Activated gamma-delta T cell (primary cell): ENCODE measurements at places on chromosomes 12 and 14.

DNA sequence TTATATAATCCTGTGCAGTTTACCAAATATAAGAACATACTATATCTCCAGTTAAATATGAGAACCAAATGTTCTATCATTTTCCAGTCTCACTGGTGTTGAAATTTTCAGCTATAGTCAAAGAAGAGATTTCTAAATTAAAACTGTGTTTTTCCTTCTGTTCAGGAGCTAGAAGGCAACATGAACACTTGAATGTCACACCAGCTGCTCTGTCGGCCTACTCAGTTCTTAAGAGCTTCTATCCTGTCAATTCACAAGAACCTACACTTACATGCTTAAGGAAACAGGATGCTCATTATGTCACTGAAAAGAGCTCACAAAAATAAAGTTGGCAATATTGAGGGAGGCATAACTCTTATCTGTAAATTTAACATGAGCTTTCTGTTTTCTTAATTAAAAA lies 43.1 kb downstream of the ATP2B1 start:
- no peak for DNase-seq

GRCh38 chr12:71556875-71557274 lies 106.8 kb downstream of the ZFC3H1 start:
- DNase-seq = no peak

GRCh38 chr12:6899837-6900519 lies 4.6 kb upstream of the LRRC23 start:
- no peak for DNase-seq

DNA sequence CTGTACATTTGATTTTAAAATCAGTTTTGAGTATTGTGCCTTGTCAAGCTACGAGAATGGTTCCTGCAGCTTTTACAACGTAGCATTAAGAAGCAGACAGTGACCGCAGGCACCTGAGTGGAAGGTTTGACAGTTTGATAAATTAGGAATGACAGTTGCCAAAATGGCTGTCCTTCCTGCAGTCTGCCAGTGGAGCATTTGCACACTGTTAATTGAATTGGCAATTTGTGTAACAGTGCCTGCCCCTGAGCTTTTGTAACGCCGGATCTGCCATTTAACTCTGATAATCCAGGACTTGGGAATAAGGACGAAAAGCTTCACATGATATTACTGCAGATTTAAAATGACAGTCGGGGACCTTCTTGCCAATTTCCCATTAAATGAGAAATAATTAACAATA lies 385.3 kb downstream of the NPAS3 start:
- DNase-seq = no peak

GRCh38 chr12:6608592-6609281 lies 1.6 kb upstream of the CHD4 start:
- DNase-seq = no peak

DNA sequence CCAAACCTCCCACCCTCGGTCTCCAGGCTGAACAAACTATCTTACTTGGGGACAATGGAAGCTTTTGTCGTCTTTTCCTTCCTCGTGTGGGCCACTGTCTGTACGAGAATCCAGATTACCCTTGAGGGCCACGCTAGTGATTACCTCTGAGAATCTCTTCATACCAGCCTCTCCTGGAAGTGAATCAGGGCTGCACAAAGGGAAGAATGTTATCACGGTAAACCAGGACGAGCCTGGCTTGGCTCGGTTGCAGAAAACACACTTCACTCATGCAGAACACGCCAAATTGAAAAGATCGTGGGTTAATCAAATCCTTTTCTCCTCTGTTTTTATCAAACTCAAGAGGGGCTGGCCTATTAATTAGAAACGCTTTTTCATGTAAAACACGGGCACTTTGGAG lies 51.6 kb upstream of the MYL2 start:
- no peak for DNase-seq

DNA sequence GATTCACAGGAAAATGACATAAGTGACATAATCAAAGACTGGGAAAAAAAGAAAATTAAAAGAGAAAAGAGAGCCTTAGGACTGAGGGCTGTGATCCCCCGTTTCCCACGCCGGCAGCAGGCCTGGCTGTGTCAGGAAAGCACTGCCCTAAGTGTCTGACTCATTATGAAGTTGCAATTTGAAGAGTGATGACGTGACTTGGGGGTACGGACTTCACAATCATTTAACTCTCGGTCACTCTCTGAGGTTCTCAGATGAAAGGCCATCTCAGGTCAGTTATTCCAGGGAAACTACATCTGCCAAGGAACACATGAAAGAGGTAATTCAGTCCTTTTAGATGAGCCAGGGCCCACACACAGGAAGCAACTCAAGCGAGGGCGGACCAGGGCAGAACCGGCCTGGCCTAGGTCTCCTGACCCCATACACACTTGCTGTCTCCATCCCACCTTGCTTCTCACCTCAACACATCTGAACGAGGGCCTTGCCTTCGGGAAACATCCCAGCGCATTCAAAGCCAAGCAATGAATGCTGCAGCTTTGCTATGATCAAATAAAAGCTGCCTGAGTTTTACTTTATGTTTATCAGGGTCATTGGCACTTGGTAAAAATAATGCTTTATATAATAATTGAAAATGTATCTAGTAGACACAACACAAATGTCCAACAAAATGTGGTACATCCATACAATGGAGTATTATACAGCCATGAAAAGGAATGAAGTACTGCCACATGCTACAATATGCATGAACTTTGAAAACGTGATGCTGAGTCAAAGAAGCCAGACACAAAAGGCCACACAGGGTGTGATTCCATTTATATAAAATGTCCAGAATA lies 2.7 kb downstream of the SSH1 start:
- no peak for DNase-seq

DNA sequence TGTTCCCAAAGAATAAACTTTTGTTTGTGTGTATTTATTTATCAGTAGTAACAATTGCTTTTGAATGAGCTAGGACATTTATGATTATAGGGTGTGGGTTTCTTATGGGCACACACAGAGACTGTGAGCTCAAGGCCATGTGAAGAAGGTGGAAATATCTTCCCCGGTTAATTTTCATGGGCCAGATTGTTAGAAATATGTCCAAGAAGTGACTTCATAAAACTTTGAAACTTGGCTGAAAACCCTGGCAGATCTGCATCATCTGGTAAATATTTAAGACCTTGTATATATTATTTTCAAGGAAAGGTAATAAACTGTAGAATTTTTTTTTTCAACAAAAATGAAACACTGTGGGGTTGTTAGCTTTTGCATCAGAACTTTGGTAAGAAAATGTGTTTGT lies 53.5 kb upstream of the RNU6-8 start:
- DNase-seq = no peak

- no peak for DNase-seq
Measured at GRCh38 chr12:44076871-44077270, 241.0 kb downstream of the TMEM117 start.

GRCh38 chr14:90383731-90384542 lies 12.9 kb upstream of the CALM1 start:
- DNase-seq = peak; percentile 22

DNA sequence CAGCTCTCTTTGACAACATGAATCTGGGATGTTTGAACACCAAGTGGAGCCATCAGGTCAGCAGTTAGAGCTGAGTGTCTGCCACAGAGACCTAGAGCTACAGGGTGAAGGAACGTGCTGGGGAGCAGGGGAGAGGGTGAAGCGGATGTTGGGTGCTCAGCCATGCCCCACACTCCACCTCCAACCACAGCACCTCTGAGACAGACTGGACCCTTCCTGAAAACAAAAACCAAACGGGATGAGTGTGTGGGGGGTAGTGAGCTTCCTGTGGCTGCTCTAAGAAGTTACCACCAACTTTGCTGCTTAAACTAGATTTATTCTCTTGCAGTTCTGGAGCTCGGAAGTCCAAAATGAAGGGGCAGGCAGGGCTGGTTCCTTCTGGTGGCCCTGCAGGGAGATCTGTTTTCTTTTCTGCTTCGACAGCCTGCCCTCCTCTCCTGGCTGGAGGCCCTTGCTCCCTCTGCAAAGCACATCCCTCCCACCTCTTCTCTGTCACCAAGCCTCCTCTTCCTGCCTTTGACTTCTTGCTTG lies 5.6 kb upstream of the GOLGA3 start:
- DNase-seq = no peak

- no peak for DNase-seq
Measured at GRCh38 chr12:5014269-5014668, 29.4 kb upstream of the KCNA5 start.
